Stimulated activated CD4-positive, alpha-beta T cell treated with anti-CD3 and anti-CD28 coated beads, TNF-alpha, amount 100 ng/mL, for 1 hour (primary cell): ENCODE measurements at places on chromosomes 2 and 18.

DNA sequence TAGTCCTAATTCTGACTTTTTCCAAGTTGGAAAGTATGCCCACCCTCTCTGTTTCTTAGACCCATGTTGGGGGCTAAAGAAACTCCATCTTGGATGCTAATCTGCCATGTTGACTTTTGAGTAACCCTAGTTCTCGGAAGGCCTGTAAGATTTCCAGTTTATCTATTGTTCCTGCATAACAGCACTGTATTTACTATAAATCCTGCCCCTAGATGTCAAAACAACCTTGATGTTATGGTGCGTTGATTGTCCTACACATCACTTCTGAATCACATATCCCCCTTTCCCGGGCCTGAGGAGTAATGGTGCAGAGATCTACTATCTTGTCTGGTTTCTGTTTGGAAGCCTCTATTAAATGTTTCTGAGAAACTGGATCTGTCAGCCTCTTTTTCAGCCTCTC is 116.7 kb downstream of the ALK start:
- DNase-seq = no peak

DNA sequence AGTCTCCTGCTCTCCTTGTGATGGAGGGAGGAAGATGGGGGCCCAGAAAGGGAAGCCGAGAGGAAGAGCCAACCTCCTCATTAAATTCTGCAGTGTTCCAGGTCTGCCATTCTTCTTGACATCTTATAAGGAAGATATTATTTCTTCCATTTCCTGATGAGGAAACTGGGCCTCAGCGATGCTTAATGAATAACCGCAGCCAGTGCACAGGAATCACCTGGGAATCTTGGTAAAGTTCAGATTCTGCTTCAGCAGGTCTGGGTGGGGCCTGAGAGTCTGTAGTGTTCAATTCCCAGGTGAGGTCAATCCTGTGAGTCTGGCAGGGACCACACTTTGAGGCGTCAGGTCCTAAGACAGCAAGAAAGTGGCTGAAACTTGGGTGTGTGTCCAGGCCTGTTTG is 17.3 kb downstream of the PCARE start:
- DNase-seq = no peak

GRCh38 chr18:79687806-79688205 is 8.2 kb downstream of the CTDP1 start:
- DNase-seq = no peak

GRCh38 chr2:52222128-52222527 is 1190.2 kb upstream of the NRXN1 start:
- DNase-seq = no peak
